ENCODE measurements at places on chromosomes 13 and 19.

DNA sequence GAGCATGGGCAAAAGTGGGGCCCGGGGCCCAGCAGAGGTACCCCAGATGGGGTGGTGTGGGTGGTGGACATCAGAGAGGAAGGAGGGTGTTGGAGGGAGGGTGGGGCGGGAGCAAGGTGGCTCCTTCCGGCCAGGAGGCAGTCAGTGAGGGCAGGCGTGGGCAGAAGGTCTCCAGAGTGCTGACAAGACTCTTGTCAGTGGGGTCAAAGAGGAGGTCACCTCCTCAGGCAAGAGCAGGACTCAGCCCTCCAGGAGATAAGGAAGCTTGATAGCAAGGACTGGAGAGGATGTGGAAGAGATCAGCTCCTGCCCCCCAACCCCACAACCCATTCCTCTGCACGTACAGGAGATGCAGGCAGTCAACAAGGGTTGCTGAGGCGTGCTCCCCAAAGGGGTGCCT lies 9.8 kb downstream of the GJA3 start:
- no peak for DNase-seq

GRCh38 chr19:38739440-38740256 lies 4.6 kb downstream of the CAPN12 start:
- no peak for DNase-seq

DNA sequence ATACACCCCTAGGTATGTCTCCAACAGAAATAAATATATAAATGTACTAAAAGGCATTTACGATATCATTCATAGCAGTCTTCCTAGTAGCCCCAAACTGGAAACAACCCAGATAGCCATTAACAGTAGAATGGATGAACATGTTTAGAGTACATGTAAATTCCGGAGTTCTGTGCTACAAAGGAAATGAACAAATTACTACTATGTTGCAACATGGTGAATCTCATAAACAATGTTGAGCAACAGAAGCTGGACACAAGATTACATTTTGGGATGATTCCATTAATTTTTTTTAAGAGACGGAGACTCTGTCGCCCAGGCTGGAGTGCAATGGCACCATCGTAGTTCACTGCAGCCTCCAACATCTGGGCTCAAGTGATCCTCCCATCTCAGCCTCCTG lies 5.9 kb upstream of the SLC7A10 start:
- no peak for DNase-seq

DNA sequence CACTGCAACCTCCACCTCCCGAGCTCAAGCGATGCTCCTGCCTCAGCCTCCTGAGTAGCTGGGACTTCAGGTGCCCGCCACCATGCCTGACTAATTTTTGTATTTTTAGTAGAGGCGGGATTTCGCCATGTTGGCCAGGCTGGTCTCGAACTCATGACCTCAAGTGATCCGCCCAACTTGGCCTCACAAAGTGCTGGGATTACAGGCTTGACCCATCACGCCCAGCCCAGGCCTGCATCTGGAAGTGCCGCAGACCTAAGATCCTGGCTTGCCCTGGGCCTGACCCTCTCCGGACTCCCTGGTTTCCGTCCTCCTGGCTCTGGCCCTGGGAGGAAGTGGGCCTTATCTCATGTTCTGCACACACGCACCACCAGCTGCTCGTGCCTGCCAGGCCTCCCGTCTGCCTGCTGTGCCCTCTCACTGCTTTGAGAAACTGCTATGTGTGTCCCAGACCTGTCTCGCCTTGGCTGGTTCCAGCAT lies 4.7 kb upstream of the PTGIR start:
- no peak for DNase-seq

- DNase-seq, result no peak
These were observed 1.0 kb downstream of the REX1BD start for GRCh38 chr19:18589380-18590272.

DNA sequence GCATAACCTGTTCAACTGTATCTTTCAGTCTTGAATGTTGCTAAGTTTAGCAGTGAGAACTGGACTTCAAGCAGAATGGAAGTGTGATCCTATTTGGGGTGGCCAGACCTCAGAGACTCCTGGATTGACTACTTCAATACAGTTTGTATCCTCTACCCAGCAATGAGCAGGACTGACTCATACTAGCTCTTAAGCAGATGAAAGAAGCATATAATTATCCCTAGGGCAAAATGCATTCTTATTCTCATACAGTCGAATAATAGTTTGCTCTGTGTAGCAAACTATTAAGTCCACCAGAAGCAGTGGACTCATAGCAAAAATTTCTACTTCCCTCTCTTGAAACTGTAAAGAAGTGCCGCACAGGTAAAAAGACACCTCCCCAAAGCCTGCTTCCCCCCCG lies 46.4 kb upstream of the FAM216B start:
- DNase-seq, result no peak

DNA sequence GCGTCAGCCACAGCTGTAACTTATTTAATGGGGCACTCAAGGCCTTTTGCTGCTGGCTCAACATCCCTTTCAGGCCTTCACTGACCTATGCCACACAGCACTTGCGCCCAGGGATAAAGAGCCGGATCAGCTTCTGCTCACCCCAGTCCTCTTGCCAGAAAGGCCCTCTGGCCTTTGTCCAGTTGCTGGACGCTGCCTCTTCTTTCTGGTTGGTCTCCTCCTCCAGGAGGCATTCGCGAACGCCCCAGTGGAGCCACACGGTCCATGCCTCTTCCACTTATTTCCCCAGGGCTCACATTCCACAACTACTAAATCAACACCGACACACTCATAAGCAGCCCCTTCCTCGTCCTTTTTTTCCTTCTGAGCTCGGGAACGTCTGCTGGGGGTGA lies 3.7 kb upstream of the ZNF329 start:
- no peak for DNase-seq

DNA sequence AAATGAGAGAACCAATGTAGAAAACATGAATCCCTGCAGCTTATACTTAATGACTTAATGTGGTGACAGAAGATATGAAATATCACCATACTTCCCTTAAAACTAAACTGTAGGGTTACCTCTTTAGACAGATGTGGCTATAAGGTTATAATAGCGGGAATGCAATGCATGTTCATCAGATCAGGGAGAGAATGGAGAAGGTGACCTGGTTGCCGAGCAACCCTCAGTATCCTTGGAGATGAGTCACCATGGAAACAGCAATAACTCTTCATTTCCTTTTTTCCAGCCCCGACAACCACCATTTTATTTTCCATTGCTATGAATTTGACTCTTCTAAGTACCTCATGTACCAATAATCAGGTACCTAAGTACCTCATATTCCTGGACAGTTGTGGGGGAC lies 28.0 kb upstream of the ZNF835 start:
- no peak for DNase-seq

- DNase-seq, result no peak
These were observed 1115.9 kb upstream of the PCDH9 start for GRCh38 chr13:68345963-68346531.

DNA sequence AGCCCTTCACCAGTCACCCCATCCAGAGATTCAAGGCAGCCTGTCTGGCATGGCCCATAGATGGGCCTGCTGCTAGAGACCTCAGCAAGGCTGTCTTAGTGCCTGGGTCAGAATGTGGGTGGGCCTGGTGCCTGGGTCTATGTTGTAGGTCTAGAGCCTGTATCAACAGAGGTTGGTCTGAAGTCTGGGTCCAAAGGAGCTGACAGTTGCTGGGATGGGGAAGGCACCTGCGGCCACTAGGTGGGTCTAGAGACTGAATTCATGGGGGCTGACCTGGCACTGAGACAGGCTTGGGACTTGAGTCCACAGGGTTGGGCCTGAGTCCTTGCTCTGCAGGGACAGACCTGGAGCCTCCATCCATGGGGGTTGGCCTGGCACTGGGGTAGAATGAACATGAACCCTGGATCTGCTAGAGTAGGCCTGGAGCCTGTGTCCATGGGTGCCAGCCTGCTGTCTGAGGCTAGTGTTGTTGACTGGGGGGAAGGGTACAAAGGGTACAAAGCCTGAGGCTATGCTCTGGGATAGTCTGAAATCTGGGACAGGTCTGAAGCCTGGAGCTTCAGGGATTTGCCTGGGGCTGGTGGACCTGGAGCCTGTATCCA lies 516.8 kb downstream of the OLFM4 start:
- DNase-seq, result no peak

DNA sequence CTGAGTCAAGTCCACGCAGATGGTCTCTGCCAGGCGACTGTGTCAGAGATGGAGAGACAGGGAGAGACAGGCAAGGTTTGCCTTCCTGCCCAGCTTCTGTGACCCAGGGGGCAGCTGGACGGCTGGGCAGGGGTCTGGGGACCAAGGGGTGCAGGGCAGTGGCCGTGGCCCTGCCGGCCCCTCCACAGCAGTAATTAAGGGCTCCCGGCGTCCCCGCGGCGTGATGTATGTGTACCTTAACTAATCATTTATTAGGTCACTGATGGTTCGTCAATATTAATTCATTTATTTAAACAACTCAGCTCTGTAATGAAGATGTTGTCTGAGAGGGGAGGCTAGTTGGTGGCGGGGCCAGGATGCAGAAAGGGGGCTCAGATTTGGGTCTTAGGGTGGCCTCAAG lies 28.6 kb upstream of the TCF3 start:
- no peak for DNase-seq

GRCh38 chr13:74325106-74325505 lies 190.9 kb upstream of the KLF12 start:
- DNase-seq, result no peak

DNA sequence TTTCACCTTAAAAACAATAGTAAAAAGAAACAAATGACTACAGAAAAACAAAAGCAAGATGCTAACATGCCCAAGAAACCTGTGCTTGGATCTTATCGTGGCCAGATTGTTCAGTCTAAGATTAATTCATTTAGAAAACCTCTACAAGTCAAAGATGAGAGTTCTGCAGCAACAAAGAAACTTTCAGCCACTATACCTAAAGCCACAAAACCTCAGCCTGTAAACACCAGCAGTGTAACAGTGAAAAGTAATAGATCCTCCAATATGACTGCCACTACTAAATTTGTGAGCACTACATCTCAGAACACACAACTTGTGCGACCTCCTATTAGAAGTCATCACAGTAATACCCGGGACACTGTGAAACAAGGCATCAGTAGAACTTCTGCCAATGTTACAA lies 6.0 kb downstream of the CKAP2 start:
- DNase-seq, result no peak

DNA sequence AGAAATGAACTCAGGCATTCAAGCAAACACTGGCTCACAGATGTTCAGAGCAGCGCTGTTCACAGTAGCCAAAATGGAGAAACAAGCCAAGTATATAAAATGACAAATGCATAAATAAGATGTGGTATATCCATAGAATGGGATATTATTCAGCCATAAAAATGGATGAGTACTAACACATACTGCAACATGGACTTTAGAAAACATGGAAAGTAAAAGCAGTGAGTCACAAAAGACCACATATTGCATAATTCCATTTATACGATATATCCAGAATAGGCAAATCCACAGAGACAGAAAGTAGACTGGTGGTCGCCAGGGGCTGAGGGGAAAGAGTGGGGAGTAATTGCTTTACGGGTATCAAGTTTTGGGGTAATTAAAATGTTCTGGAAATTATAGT lies 6.6 kb downstream of the ZNF837 start:
- no peak for DNase-seq

- no peak for DNase-seq
These were observed 10.4 kb downstream of the MAP2K2 start for GRCh38 chr19:4113398-4114088.

DNA sequence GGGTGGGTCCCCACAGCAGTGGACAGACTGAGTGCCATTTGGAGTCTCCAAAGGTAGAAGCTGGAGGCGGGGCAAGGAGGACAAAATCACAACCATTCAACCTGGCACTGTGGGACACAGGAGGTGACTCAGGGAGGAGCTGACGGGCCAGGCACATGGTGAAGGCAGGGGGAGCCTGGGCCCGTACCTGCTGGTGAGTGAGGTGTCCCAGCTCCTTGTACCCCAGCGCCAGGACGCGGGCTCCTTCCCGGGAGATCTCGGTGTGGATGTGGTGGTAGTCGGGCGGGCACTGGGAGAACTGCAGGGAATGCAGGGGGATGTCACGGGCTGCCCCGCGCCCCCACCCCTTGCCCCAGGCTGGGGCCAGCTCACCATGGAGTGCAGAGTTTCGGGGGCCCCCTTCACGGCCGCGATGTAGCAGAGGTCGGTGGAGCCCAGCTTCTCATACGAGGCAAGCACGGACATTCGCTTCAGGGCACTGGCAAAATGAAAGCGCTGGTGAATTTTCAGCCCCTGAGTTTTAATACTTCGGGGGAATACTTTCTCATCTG lies 9.8 kb downstream of the ATP13A1 start:
- no peak for DNase-seq

GRCh38 chr19:41816761-41817160 lies 20.4 kb downstream of the CEACAM3 start:
- DNase-seq, result no peak

GRCh38 chr13:113627136-113627535 lies 30.9 kb downstream of the ATP4B start:
- no peak for DNase-seq

GRCh38 chr13:39370048-39370447 lies 232.9 kb downstream of the LHFPL6 start:
- no peak for DNase-seq

DNA sequence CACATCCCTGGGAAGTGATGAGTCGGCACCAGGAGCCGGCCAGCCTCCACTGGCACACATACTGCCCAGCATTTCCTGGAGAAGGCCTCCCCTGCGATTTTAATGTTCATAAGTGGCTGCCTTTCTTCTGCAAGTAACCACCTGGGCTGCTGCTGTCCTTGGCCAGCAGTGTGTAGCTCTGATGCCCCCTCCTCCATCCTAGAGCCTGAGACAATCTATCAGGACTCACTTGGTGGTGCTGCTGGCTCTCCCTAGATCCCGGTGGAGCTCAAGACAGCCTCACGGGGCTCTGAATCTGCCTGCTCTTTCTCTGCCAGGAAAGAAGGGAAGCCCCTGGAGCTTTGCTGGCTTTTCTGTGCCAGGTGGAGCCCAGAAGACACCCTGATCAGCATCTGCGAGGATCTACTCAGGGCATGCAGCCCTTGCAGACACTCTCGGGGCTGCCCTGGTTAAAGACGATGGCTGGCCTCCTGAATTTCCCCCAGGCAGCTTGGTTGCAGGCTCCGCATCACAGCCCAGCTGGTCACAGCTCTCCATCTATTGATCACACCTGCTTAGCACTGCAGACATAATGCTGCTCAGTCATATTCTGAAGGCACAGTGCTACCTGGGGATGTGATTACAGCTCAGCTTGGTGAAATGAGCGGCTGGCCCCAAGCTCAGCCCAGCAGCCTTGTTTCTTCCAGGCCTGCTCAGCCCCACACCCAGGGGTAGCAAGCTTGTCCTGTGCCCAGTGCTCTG lies 122.3 kb downstream of the ZDHHC20 start:
- no peak for DNase-seq

- no peak for DNase-seq
These were observed 2.6 kb downstream of the NAPSA start for GRCh38 chr19:50362656-50363424.
